Inflammatory macrophage treated with lipopolysaccharide for 1 hour (primary cell): ENCODE measurements at places on chromosomes 6 and 20.

DNA sequence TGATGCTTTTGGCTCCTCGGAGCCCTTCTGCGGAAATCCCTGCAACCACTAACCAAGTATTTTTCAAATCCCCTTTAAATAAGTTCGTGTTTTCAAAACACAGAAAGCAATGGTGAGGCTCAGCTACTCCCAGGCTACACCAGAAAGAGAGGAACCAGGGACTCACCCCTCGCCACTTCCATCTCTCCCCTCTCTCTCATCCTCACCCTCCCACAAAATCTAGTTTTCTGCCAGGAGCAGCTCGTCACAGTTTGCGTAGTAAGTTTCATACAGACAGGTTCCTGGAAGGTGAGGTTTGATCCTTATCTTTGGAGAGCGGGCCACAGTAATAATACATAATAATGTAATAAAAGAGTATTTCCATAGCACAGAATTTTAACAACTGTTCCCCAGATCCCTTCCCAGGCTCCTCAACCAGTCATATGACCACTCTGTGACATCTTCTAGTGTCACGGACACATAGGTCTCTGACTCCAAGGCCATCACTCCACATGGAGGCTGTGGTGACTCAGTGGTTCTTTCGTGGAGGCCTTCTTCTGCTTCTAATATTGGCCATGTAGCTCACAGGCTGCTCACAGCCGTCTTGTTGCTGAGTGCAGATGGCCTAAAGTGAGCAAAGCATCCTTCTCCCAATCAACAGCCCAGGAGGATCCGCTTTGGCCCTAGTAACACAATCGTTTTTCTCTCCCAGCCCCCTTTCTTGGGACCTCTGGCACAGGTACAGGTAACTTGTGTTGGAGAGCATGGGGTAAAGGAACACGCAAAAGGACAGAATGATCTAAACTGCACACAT, 295.7 kb downstream of the CDC5L start:
- DNase-seq: no peak

DNA sequence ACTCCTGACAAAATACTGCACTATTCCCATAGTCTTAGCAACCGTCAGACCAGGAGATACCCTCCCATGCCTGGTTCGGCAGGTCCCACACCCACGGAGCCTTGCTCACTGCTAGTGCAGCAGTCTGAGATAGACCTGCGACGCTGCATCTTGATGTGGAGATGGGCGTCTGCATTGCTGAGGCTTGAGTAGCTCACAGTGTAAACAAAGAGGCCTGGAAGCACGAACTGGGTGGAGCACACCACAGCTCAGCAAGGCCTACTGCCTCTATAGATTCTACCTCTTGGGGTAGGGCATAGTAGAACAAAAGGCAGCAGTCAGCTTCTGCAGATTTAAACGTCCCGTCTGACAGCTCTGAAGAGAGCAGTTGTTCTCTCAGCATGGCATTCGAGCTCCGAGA, 25.4 kb downstream of the TMEM244 start:
- no peak for DNase-seq

GRCh38 chr6:3516092-3516491, 59.2 kb upstream of the SLC22A23 start:
- DNase-seq: no peak

GRCh38 chr6:37160922-37161778, 8.8 kb upstream of the PIM1 start:
- peak; percentile 78 for DNase-seq

DNA sequence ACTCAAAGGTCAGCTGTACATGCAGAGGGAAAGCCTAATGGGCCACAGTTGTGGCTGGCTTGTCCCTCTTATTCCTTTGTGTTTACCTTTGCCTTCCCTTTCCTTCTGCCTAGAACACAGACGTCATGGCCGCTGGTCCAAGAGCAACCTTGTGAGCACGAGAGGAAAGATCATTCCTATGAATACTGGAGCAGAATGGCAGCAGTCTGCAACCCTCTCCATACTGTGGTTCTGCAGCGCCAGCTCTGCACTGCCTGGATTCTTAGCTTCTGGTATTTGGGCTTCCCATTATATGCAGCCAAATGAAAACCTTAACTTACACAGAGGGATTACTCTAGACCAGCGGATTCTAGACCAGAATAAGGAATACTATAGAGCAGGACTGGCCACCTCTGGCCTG, 12.4 kb downstream of the TBC1D7 start:
- no peak for DNase-seq

DNA sequence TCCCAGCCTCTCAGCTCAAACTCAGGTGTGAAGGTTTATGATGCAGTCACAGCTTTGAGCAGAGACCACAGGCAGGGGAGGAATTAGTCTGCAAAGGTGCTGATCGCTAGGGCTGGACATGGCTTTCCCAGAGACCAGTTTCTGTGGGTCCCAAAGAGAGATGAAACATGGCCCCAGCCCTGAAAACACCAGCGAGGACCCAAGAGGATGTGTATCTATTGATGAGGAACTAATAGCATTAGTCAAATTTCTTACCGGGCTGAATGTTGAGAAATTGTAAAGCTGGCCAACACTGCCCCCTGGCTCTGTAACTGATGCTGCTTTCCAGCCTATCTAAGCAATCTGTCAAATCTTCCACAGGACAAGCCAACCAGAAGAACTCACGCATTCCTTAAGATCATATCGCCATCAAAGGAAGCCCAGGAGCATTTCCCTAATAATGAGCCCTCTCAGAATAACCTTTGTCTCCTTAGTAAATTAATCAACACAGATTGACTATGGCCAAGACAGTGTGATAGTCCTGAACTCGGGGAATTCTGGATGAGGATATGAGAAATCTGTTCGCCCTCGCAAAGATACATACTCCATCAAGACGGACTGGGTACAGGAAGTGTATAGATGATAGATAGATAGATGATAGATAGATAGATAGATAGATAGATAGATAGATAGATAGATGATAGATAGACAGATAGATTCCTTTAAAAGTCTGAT, 7.8 kb upstream of the ACSS1 start:
- DNase-seq: peak; percentile 50

DNA sequence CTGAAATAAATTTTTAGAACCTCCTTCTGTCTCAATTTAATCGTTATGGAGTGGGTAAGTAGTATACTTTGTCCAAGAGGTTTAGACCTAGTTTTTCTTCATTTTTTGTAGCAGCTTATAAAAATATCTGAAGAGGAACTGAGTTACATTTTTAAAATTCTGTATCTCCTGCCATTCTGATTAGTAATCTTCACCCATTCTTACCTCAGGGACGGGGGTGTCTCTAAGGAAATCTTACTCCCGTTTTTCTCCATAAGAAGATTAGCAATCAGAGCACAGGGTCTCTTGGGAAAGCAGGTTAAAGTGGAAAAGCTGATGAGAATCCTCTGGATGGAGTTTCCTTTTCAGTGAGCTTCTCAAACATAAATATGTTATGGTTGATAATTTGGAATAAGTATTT, 259.3 kb upstream of the FAM83B start:
- no peak for DNase-seq

- DNase-seq: no peak
Observed at GRCh38 chr6:43789447-43789846, 19.4 kb downstream of the VEGFA start.

DNA sequence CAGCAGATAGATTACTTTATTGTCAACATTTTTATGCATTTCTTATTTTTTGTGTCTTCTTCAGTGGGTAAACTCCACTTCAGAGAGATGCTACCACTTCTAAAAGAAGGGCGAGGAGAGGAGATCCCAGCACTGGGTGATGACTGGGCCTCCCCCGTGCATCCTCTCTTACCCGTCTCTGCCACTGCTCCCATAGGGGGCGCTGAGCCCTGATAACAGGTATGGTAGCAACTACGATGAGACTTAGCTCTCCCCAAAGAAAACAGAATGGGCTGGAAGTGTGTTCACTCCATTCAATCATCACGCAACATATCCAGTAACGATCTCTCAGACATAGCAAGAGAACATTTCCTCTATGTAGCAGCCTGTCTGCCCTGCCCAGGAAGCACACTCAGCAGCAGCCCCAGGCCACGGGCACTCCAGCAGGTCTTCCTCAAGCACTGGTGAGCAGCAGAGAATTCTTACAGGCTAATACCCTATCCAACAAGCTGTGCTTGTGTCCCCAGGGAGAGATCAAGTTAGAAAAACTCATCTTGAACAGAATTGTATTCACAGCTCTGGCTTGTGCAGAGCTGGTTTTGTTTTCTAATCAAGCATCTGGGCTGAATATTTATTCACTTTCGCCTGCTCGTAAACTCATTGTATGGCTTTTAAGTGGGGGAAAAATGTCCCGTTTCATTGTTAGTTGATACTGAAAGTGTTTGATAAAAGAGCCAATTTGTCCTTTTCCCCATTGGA, 533.1 kb upstream of the CDH4 start:
- DNase-seq: no peak

DNA sequence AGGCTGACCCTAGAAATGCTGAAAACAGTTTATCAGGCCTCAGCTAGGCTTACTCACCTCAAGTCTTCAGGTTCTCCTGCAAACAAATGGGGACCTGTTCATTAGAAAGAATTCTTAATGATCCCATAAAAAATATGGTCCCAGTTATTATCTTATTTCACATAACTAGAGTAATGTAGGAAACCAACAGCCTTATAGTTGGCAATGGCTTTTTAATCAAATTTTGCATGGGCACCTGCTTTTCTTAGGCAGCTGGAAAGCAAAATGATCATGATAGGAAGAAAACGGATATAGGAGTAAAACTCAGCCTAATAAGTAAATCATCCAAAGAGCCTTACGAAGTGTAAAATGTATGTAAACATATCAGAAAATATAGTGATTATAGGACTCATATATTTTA, 1.3 kb downstream of the NRSN1 start:
- DNase-seq: no peak

- no peak for DNase-seq
Observed at GRCh38 chr6:157813191-157813590, 9.9 kb upstream of the SNX9 start.

DNA sequence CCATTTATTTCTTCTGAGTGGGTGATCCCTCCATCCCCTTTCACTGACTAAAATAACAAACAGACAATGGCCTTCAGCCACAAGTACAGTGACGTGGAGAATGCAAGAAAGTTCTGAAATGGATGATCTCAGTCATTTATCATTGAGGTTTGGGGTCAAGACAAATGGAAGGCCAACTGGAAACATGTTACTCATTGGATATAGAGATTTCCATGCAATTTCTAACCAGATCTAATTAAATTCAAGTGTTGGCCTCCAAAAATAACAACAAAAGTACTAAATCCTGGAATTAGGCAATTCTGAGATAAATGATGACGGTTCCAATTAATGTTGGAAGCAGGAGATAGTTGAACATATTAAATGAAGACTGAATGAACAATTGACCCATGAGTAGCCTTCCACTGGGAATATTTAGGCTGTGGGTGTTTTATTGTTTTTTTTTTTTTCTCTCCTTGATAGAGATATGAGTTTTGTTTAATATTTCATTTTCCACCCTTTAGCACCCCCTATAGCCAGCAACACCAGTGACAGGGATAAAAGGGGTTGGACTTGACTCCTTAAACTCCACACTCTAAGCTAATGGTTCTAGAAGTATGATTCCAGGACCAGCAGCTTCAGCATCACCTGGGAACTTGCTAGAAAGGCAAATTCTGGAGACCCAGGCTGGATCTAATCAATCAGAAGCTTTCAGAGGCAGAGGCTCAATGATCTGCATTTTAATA, 112.8 kb downstream of the BCAS1 start:
- DNase-seq: no peak

DNA sequence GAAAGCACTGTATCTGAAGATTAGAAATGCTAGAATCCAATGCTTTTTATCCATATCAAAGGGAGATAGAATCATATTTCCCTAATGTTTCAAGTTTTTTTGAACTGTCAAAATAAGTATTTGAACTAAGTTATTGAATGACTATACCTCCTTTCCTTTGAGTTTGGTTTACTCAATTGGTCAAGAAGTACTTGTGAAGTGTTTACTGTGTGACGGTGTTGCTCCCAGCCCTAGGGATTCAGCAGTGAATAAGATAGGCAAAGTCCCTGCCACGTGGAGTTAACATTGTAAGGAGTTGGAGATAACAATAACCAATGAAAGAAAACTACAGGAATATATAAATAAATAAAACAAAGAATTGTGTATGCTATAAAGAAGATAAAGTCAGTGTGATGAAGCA, 535.9 kb downstream of the FRK start:
- no peak for DNase-seq

DNA sequence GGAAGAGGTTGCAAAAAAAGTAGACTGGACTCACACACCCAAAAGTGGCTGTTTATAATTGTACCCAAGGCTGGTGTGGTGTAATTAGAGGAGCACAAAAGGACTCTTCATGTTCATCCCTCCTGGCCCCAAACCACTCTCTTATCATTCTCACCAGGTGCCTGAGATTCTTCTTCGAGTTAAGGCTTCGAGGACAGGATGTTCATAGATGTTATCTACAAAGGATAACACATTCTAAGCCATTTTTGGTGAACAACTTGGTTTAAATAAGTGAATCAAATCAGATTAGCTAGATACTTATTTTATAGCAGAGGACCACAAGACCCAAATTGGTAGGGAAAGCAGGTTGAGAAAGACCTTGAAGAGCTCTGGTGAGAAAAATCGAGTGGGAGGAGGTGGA, 73.1 kb upstream of the SUPT3H start:
- no peak for DNase-seq

- DNase-seq: peak; percentile 41
Observed at GRCh38 chr6:138944412-138944811, 43.6 kb downstream of the REPS1 start.

- no peak for DNase-seq
Observed at GRCh38 chr6:1216488-1216974, 95.4 kb upstream of the FOXQ1 start.
